Aorta (tissue), 5 donors: ENCODE measurements at places on chromosomes 16 and 17. TPM values are rescaled to one million over a fixed set of nuclear protein-coding genes. Genes with fewer than 3 reads are reported as not detected.

The SPN gene
- 2.5 TPM for total RNA-seq

The SOST gene
- total RNA-seq: 21.7 TPM

The MYH3 gene
- 4.4 TPM for total RNA-seq

The FAM20A gene
- 16.4 TPM for total RNA-seq

The RABEP1 gene
- total RNA-seq: 47.5 TPM

- H3K4me1 ChIP-seq: no peaks in the 10 kb centered on the region
- DNase-seq: no peak
- H3K36me3 ChIP-seq: no peaks in the 10 kb centered on the region
- no peaks in the 10 kb centered on the region for H3K27me3 ChIP-seq
Measured at GRCh38 chr16:85302018-85302847, 190.0 kb upstream of the CIBAR2 start.

- H3K27ac ChIP-seq: no peak overlapping the region
- H3K36me3 ChIP-seq: no peaks in the 10 kb centered on the region
- no peak overlapping the region for H3K4me3 ChIP-seq
Measured at GRCh38 chr16:6969594-6969993, 363.1 kb upstream of the RBFOX1 start.

GRCh38 chr17:80086081-80086480 is 15.3 kb upstream of the GAA start:
- DNase-seq: no peak
- no peak overlapping the region for H3K27ac ChIP-seq
- no peaks in the 10 kb centered on the region for H3K27me3 ChIP-seq
- H3K36me3 ChIP-seq: no peaks in the 10 kb centered on the region
- H3K4me1 ChIP-seq: no peaks in the 10 kb centered on the region

DNA sequence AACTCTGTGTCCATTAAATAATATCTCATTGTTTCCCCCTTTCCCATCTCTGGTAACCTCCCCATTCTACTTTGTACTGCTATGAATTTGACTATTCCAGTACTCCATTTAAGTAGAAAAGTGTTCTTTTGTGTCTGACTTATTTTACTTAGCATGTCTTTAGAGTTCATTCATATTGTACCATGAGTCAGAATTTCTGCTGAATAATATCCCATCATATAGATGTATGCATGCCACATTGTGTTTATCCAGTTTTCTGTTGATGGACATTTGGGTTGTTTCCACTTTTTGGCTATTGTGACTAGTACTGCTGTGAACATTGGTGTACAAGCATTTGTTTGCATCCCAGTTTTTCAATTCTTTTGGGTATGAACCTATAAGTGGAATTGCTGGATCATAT is 6.0 kb downstream of the PPM1D start:
- H3K4me3 ChIP-seq: no peak overlapping the region
- H3K27ac ChIP-seq: no peak overlapping the region
- peaks cover 5% of the 10 kb centered on the region for H3K4me1 ChIP-seq
- H3K27me3 ChIP-seq: no peaks in the 10 kb centered on the region

GRCh38 chr17:28398280-28398981 is 7.6 kb downstream of the SLC46A1 start:
- DNase-seq: no peak
- no peak overlapping the region for H3K4me3 ChIP-seq
- peaks cover 4% of the 10 kb centered on the region for H3K36me3 ChIP-seq
- no peaks in the 10 kb centered on the region for H3K27me3 ChIP-seq

- no peaks in the 10 kb centered on the region for H3K36me3 ChIP-seq
- peak overlapping the region; percentile 23 for H3K4me3 ChIP-seq
- H3K4me1 ChIP-seq: no peaks in the 10 kb centered on the region
- DNase-seq: no peak
- peak overlapping the region; percentile 98 for H3K27ac ChIP-seq
Measured at GRCh38 chr16:86577314-86577971, 906 bp upstream of the FOXL1 start.

DNA sequence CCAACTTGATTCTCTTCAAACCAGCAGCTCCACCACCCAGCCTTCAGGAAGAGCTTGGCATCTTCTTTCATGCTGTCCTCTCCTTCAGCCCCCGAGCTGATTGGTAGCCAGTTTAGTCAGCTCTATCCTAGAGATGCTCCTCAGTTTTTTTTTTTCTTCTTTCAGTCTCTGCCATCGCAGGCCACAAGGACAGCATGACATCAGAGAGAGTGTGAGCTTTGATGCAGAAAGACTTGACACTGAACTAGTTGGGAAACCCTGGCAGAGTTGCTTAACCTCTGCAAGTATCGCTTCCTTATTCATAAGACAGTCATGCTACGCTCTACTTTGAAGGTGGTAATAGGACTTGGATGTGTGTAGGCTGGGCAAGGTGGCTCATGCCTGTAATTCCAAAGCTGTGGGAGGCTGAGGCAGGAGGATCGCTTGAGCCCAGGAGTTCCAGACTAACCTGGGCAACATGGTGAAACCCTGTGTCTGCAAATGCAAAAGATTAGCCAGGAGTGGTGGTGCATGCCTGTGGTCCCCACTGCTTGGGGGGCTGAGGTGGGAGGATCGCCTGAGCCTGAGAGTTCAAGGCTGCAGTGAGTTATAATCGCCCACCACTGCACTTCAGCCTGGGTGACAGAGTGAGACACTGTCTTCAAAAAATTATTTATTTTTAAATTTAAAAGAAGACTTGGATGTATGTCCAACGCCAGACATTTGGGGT is 2.6 kb downstream of the CD300LB start:
- no peak overlapping the region for H3K27ac ChIP-seq
- no peak for DNase-seq
- no peaks in the 10 kb centered on the region for H3K36me3 ChIP-seq
- no peaks in the 10 kb centered on the region for H3K27me3 ChIP-seq
- no peaks in the 10 kb centered on the region for H3K4me1 ChIP-seq
- H3K4me3 ChIP-seq: no peak overlapping the region

DNA sequence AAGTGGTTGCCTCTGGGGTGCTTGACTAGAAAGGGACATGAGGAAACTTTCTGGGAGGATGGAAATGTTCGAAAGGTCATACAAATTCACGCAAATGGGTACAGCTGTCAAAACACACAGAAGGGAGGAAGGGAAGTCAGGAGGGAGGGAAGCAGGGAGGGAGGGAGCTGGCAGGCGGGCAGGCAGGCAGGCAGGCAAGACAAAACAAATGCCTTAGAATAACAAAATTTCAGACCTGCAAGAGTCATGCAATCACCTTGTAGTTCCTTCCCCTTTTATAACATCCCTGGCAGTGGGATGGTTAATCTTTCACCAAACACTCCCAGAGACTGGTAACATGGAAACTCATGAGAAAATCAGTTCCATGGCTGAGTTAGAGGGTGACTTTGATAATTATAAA is 189.2 kb downstream of the STX8 start:
- H3K4me3 ChIP-seq: no peak overlapping the region
- H3K36me3 ChIP-seq: no peaks in the 10 kb centered on the region
- DNase-seq: no peak
- no peaks in the 10 kb centered on the region for H3K4me1 ChIP-seq

DNA sequence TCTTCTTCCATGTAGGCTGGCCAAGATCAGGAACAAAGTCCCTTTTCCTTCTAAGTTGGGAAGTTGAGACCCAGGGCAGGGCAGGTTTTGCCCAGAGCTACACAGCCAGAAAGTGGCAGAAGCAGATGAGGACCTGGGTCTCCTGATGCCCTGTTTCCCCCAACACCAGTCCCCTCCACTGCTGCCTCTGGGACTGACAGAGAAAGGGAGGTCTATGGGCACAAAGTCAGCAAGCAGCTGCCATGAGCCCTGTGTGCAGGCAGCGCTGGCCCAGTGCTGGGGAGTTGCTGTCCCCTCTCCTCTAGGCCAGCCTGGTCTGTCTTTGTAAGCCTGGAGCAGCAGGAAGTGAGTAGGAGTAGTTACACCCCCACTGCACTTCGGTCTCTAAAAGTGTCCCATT is 46.9 kb upstream of the NKD1 start:
- no peak overlapping the region for H3K4me3 ChIP-seq
